Activated naive CD4-positive, alpha-beta T cell (primary cell): ENCODE measurements at places on chromosomes 5 and 9.
A peak's percentile ranks its signal among the peaks of the same experiment; 100 is the strongest.

GRCh38 chr9:131598121-131598520 is 52.8 kb downstream of the PRRT1B start:
- DNase-seq = no peak

DNA sequence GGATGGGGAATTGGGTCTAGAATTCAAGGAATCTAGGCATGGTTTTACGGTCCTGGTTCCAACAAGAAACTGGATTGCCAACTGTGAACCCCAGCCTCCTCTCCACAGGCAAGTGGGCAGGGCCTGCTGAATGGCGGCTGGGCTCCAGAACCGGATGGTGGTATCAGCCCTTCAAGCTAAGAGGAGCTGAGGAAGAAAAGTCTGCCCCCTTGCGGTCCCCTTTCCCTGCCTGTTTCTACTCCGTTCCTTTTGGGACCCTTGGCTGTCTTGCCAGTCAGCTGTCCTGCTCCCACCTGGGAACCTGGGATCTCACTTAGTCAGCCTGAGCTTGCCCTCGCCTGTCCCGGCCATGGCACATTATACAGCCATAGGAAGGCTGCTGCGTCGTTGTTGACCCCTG is 234.4 kb upstream of the DAPK1 start:
- no peak for DNase-seq

GRCh38 chr5:136058972-136059354 is 30.2 kb downstream of the TGFBI start:
- DNase-seq = no peak

DNA sequence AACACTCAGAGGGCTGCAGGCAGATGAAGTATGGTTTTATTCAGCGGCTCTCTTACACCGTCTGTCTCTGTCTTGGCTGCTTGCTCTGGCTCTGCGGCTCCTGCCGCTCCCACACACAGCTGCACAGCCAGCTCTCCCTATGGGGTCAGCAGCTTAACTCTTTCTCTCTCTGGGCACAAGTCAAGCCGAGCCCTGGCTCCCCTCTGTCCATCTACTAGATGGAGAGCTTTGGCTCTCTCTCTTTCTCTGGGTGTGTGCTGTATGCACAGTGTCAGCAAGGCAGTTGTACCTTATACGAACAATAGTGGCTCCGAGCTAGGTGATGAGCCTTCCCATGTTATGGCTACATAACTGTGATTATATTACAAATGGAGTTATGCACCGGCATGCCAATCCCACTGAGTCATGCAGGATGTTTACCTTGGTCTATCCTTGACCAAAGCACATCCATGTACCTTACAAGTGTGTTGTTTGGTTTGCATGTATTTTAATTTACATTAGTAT is 19.3 kb upstream of the PPP2CA start:
- no peak for DNase-seq

- DNase-seq = no peak
Observed at GRCh38 chr5:14414656-14415023, 167.0 kb upstream of the OTULINL start.

- no peak for DNase-seq
Observed at GRCh38 chr9:7342229-7342628, 457.3 kb downstream of the DMAC1 start.

DNA sequence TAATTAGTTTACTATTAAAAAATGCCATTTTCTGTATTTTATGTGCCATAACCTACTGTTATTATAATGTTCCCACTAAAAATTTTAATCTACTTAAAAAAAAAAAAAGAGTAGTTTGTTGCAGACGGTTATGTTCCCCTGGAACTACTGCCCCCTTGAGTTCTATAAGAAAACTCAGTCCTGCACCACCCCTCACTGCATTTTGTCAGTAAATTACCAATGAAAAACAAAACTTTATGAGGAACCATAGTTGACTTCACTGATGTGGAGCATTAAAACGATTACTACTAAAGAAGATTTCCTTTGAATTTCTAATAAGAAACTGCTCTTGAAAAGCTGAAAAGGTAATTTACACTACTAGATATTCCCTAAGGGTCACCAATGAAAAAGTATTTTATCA is 288.7 kb downstream of the FBXL17 start:
- DNase-seq = no peak

GRCh38 chr9:98317134-98317857 is 61.8 kb upstream of the TBC1D2 start:
- DNase-seq = no peak

DNA sequence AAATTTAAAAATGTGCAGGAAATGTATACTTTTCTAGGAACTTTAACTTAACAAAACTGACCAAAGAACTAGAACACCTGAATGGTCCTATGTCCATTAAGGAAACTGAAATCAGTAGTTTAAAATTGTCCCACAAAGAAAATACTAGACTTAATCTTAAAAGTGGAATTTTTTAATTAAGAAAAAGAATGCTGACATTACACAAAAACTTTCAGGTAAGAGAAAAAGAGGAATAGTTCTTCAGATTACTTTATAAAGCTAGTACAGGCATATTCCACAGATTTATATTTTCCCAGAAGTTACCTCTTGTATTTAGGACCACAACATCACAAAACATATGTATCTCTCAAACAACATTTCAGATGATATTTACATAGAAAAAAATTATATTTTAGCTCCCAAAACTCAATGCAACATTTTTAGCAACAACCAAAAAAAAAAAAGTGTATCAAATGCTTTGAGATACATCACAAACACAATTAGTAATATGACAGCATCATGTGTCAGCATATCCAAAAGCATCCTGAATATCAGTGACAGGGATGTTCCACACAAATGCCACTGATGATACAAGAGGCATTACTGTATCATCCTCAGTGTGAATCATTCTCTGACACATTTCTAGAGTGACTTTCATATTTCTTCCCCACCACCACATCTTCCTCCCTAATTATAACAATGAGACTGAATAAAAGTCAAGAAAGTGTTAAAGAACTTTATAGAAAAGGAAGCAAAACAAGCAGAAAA is 264.0 kb downstream of the EPB41L4A start:
- DNase-seq = no peak

- no peak for DNase-seq
Observed at GRCh38 chr9:136720251-136720897, 8.0 kb downstream of the DIPK1B start.

GRCh38 chr9:8492679-8493078 is 693.1 kb upstream of the DMAC1 start:
- no peak for DNase-seq

DNA sequence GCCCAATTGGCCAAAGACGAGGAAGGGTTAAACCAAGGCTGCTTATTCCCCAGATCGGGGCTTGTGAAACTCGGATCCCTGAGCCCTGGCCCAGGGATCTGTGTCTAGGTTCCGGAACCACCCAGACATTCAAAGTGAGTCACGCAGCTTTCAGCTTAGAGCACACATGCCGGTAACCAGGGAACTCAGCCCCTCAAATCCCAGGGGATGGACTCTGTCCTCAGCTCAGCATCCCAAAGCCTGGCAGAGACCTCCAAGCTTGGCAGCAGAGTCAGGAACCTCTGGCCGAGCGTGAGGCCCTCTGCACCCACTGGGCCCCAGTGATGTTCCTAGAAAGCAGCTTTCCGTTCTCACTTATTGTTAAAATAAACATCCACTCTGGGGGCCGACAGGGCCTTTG is 5.1 kb downstream of the PNPLA7 start:
- no peak for DNase-seq

GRCh38 chr5:139650031-139650688 is 2.0 kb downstream of the CXXC5 start:
- peak; percentile 13 for DNase-seq

GRCh38 chr9:105511446-105511845 is 46.5 kb upstream of the FKTN start:
- DNase-seq = no peak

DNA sequence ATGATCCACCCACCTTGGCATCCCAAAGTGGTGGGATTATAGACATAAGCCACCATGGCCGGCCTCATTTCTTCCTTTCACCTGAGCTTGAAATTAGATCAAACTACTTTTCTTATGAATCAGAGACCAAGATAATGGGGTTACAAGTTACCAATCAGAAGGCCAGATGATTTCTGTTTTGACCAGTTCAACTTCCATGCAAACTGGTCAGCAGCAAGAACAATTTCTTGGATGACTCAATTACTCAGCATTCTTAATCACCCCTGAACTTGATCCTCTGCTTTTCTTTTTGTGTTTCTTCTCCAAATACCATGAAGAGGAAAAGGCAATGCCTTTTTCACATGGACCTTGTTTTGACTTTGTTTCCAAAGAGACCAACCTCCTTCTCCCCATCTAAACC is 10.0 kb upstream of the PLIN2 start:
- DNase-seq = no peak

DNA sequence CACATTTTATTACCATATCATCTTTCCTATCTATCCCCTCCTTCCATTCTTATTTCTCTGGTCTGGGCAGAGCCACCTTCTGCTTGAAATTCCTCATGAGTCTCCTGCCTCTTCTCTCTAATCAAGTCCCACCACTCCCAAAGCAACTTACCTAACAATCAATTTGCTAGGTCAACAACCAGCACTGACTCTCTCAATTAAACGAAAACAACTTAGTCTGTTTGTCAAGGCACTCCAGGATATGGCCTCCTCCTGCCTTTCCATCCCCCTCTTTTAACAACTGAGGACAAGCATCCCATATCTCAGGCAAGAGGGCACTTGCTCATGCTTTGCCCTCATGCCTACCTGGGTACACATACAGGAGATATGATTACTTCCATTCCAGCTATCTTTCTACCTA is 47.4 kb downstream of the HCN1 start:
- DNase-seq = no peak

GRCh38 chr9:116644091-116644688 is 42.9 kb upstream of the TRIM32 start:
- DNase-seq = no peak

- no peak for DNase-seq
Observed at GRCh38 chr9:4353236-4353635, 53.4 kb upstream of the GLIS3 start.

DNA sequence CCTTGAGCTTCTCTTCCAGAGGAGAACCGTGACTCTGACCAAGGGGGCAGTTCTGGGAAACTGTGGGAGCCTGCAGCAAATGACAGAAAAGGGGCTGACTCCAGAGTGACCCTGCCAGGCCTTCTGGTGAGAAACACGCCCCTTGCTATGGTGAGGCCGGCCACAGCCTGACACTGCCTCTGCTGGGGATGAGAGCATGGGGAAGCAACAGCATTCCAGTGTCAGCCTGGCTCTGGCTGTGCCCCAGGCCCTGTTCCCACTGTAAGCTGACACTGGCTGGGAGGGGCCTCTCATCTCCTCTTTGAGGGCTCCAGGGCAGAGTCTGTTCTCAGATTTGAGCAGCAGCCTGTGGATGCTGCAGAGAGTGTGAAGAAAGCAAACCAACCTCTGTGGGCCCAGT is 180.0 kb upstream of the IL12B start:
- no peak for DNase-seq

DNA sequence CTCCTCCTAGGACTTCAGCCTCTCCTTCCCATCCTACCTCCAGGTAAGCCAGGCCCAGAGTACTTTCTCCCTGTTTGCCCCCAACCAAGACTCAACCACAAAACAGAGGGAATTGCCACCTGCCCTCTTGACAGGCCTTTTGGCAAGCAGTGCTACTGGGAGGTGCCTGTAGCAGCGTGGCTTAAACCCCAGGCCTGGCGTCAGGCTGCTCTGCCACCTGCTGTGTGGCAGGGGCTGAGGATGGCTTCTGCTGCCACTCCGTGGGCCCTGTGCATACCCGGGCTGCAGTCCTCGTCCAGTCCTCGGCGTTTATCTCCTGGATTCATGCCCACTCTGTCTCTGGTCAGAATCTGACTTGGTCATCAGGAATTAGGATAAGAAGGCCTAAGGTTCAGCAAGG is 163.1 kb downstream of the PAX5 start:
- no peak for DNase-seq

GRCh38 chr9:113705928-113706519 is 170.1 kb upstream of the ZNF618 start:
- no peak for DNase-seq

- DNase-seq = no peak
Observed at GRCh38 chr5:56601641-56602071, 213.7 kb upstream of the MAP3K1 start.

DNA sequence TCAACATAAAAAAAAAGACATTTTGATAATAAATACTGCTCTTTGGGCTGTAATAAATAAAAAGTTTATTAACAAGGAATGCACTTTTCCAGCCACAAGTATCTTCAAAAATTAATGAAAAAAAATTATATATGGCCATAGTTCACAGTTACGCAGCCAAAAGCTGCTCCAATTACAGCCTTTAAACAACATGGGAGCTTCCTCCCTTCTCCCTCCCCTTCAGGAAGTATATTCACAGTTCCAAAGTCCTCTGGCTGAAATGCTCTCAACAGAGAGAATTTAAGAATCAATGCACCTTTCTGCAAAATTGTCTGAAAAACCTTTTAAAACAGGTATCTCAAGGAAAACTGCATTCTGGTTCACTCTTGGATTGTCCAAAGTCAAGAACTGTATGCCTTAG is 5.9 kb downstream of the PLK2 start:
- no peak for DNase-seq

DNA sequence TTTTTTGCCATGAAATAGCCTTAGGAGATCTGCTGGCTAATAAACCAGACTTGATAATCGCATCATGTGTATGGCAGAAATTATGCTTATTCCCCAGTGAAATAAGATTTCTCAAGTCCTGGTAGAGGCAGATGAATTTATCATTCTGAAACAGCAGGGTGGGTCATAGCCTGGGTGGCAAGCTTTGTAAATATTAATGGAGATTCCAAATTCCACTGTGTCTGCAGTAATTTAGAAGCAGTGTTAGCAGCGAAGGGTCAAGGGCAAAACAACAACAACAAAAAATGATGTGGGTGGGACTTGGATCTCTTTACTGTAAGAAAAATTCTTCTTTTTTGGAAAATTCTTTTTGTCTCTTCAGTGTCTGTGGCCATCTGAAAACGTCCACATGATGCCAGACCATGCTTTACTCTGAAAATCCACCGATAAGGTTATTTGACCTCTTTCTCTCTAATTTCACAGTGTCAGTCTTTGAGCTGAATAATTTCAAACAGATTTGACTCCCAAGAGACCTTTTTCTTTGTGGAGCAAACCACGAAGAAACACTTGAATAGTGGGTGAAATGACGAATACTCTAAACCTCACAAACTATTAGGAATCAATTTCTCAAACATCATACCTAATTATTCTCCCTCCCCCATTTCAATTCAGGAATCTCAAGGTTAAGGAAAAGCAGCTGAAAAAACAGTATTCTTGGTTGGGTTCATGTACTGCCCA is 106.0 kb upstream of the RPS23 start:
- no peak for DNase-seq

- DNase-seq = no peak
Observed at GRCh38 chr9:92278110-92278509, 15.4 kb downstream of the IARS1 start.

- DNase-seq = no peak
Observed at GRCh38 chr5:157505496-157505895, 45.5 kb downstream of the NIPAL4 start.

GRCh38 chr9:14706530-14707140 is 13.4 kb upstream of the ZDHHC21 start:
- DNase-seq = no peak

- no peak for DNase-seq
Observed at GRCh38 chr5:84392836-84393235, 8.2 kb upstream of the EDIL3 start.

- no peak for DNase-seq
Observed at GRCh38 chr5:78495800-78496199, 135.4 kb downstream of the SCAMP1 start.

GRCh38 chr5:174511714-174512253 is 212.6 kb upstream of the MSX2 start:
- no peak for DNase-seq

- DNase-seq = no peak
Observed at GRCh38 chr5:57931352-57931751, 448.7 kb upstream of the ACTBL2 start.
